Ovary (tissue), 10 donors: ENCODE measurements at places on chromosomes 6 and 20. TPM values are rescaled to one million over a fixed set of nuclear protein-coding genes. Genes with fewer than 3 reads are reported as not detected.

GRCh38 chr6:68729377-68729903 is 94.4 kb downstream of the ADGRB3 start:
- no peak for DNase-seq

DNA sequence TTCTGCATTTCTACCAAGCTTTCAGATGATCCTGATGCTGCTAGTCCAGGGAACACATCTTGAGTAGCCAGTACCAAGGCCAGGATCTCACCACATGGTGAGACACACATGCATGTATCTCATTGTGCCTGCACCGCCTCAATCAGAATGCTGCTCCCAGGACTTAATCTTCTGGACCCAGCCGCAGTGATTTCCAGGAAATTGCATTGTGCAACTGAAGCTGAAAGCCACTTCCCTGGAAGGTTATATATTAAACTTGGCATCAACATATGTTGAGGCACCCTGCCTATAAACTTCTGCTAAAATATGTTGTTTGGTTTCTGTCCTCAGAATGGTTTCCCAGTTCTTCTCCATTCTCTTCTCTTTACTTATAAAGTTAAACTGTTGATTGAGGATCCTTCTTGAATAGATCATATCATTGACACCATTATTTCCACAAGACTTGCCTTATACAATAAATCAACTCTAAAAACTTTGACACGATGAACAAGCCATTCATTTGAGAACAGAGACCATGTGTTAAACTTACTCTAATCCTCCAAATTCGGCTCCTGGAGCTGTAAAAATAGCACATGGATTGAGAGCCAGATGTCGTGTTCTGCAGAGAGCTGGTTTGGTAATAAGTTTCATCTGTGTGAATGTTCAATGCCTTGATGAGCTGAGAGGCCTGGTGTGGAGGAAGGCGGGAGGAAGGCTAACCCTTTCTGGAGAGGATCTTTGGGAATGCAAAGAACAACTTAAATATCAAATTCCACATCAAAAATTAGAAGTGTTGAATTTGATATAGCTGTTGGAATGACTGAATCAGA is 65.0 kb upstream of the PCSK2 start:
- DNase-seq = no peak

- DNase-seq = no peak
These were observed 368.3 kb upstream of the SASH1 start for GRCh38 chr6:147974376-147974775.

DNA sequence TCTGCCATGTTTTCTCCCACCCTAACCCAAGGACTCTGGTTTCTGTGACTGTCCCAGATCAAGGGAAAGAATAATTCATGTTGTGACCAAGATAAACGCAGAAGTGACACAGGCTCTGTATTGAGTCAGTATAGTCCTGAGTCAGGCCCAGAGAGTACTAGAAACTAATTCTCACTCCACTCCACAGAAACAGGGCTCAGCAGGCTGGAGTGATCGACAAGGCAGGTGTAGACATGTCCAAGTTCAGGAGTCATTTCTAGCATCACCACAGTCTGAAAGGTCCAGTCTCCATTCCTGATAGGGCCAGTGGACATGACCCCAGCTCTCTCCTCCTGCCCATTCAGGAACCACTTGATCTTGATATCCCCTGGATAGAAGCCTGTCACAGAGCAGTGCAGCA is 2.7 kb downstream of the HLA-DOB start:
- DNase-seq = no peak

DNA sequence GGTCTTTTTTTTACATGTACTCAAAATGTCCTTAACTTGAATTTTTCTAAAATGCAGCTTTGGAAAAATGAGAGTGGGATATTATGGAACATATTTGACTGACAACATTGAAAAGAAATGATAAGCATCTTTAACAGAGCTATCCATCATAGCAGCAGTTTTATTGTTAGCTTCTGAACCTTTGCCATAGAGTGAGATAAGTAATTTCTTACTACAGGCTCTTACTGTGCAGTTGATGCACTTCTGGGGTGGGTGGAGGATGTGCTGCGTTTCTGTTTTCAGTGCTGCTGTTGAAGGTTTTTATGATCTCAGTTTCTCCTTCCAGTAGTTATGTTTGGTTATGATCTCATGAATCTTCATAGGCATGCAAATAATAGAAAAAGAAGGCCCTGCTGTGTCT is 267.0 kb downstream of the TMEM242 start:
- no peak for DNase-seq

- no peak for DNase-seq
These were observed 23.6 kb upstream of the FABP7 start for GRCh38 chr6:122755901-122756300.

The ENPP1 gene
- 5.4 TPM for polyA plus RNA-seq

DNA sequence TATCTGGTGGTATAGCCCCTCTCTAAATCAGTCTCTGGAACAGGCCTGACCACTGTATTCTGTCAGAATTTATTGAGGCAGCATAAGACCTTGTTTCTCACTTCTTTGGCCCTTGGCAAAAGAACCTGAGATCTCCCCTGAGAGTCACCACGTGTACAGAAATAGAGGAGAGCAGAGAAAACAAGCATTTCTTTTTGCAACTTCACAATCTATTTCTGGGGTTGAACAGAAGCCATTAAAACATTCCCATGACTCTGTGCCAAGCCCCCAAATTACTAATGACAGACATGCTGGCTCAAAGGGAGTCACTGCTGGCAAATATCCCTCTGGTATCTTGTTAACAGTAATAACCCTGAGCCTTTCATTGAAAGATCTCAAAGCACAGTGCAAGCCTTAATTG is 395.3 kb downstream of the MAFB start:
- DNase-seq = no peak

- no peak for DNase-seq
These were observed 1.2 kb downstream of the TREML2 start for GRCh38 chr6:41199552-41200246.

The TCP11 gene
- polyA plus RNA-seq = 0.50 TPM

GRCh38 chr20:48524582-48524981 is 303.2 kb downstream of the PREX1 start:
- no peak for DNase-seq

The TGM3 gene
- polyA plus RNA-seq = 0.04 TPM

DNA sequence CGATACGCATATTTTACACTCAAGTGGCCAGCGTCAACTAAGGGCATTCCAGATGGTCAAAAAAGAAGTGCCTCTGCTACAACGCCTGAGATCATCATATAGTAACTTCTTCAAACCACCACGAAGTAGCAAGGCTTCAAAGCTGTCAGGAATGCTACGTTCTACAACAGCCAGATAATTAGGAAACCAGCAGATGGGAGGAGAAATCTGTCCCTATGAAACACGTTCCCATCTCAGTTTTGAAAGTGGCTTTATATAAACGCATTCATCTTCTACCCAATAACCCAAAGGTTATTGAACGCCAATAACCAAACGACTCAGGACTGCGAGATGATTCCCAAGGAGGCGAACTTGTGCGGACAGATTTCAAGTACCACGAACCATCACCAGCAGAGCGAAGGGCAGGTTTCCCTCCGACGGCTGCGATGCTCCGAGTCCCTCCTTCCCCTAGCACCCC is 1.2 kb downstream of the ABHD12 start:
- no peak for DNase-seq

DNA sequence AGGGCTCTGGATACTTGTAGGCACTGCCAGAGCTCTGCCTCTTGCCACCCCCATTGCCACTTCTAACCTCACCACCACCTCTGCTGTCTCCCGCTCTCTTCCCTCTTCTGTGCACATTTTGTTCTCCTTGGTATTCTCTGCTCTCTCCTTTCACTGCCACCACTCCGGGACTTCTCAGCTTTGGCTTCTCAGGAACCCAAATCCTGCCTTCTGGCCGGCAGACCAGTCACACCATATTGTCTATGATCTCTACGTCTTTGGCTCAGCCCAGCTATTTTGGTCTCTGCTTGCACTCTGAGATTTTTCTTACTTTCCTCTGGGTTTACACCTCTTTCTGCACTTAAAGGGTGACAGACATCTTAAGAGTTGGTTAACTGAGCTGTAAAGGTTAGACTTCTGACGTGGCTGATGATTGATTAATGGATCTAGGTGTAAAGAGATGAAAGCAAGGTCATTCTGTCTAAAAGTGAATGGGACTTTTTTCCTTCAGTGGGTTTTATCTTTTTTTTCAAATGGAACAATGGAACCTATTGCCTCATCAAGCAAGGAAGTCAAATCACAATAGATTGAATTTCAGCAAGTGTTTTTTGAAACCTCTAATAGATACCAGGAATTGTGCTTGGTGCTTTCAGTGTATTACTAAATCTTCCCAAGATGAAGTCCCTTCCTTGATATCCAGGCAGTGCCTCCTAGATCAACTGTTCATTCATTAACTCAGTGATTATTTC is 13.8 kb downstream of the MMP24 start:
- DNase-seq = no peak

DNA sequence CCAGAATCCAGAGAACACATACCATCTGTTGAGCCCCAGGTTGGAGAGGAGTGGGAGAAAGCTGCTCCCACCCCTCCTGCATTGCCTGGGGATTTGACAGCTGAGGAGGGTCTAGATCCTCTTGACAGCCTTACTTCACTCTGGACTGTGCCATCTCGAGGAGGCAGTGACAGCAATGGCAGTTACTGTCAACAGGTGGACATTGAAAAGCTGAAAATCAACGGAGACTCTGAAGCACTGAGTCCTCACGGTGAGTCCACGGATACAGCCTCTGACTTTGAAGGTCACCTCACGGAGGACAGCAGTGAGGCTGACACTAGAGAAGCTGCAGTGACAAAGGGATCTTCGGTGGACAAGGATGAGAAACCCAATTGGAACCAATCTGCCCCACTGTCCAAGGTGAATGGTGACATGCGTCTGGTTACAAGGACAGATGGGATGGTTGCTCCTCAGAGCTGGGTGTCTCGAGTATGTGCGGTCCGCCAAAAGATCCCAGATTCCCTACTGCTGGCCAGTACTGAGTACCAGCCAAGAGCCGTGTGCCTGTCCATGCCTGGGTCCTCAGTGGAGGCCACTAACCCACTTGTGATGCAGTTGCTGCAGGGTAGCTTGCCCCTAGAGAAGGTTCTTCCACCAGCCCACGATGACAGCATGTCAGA is 77.4 kb downstream of the ASXL1 start:
- no peak for DNase-seq

The DLL1 gene
- 2.4 TPM for polyA plus RNA-seq

DNA sequence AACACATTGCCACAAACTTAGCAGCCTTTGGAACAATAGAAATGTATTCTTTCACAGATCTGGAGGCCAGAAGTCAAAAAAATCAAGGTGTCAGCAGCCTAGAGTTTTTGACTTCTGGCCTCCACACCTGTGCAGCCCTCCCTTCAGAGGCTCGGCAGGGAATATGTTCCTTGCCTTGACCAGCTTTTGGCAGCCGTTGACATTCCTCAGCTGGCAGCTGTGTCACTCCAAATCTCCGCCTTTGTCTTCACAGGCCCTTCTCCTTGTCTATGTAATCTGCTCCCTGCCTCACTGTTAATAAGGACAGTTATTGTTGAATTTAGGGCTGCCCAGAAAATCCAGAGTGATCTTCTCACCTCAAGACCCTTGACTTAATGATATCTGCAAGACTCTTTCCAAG is 17.2 kb upstream of the AHI1 start:
- DNase-seq = no peak

GRCh38 chr20:63652192-63652980 is 838 bp downstream of the STMN3 start:
- peak; percentile 49 for DNase-seq

DNA sequence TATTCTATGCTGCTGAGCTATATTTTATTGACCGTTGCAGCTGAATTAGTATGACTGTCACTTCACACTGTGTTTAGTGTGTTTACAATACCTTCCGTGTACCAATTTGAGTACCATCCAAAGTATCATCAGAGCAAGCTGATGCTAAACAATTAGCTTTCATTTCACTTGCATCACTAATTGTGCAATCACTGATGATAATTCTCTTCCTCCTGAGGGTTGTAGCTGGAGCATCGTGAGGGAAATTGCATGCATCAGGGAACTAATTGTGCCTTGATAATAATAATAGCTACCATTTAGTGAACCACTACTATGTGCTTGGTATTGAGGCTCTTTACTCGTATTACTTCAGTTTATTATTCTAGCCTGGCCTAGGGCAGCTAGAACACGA is 384.8 kb upstream of the SOX4 start:
- no peak for DNase-seq

DNA sequence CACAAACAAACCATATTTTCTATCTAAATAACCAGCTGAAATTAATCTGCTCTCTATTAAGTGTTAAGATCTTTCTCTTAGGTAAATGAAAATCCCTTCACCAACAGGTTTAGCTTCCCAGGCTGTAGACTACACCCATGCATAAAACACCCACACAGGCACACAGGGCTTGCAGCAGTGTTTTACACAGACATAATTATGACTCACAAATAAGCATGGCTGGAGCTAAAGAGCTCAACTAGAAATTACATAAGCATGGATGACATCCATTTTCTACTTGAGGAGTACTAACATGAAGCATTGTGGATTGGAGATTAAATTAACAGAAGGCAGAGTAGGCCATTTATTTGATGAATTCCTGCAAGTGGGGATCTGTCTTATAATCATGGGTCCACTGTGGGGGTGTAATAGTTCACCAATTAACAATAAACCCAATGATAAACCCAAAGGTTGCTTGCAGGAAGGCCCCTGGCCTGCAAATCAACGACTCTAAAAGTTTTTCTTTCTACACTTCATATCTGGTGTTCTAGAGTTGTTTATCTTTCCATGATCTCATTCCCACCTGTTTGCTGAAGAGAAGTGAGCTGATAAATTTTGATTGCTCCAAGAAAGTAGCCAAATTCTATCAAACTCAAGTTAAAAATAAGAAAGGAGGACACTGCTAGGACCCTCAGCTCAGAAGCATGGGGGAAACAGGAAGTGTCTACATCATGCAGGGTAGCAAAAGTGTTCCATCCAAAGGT is 33.8 kb upstream of the E2F3 start:
- DNase-seq = no peak

DNA sequence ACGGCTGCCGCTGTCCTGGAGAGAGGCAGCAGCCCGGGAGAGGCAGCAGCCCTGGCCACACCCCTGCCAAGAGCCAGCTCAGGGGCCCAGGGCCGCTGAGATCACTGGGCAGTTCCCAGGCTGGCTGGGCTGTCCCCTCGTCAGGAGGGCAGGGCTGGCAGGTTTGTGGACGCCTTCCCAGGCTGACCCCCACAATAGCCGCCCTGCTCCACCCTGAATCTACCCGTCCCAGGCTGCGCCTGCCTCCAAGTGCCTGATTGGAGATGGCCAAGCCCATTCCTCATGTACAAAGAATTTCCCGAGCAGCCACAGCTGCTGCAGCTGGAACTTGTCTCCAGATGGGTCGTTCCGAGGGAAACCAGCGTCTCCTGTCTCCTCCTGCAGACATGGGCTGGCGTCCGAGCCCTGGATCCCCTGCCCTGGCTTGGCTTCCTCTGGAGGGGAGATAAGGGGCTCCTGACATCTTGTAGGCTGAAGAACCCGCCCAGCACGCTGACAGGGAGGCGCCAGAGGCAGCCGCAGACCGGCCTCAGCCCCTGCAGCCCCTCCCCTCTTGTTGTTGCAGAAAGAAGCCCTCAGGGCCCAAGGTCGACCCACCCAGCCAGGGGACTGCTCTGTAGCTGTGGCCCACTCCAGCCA is 9.4 kb upstream of the GATA5 start:
- DNase-seq = peak; percentile 51

GRCh38 chr20:62239278-62239879 is 1.1 kb downstream of the OSBPL2 start:
- no peak for DNase-seq

The PCSK2 gene
- 5.4 TPM for polyA plus RNA-seq

The HMGCLL1 gene
- polyA plus RNA-seq = 3.1 TPM

The RAET1E gene
- 0.11 TPM for polyA plus RNA-seq
